ENCODE measurements at places on chromosomes 3 and 15.

DNA sequence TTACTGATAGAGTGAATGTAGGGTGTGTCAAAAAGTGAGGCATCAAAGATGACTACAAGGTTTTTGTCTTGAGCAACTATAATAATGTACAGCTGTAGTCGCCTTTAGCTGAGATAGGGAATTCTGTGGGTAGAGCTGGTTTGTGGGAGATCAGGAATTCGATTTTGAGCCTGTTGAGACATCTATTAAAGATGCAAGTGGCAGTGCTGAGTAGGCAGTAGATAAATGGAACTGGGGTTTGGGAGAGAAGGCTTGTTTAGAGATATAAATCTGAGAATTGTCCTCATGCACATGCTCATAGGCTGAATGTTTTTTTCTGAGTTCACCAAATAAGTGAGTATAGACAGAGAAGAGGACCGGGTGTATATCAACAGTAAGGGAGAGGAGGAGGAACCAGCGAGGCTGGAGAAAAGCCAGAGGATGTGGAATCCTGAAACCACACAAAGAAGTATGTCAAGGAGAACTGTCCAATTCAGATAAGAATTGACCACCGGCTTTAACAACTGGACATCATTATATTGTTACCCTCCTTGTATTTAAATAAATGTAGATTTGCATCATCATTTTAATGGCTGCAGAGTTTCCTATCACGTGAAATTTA, 146.0 kb upstream of the TNIK start:
- no peak for DNase-seq

GRCh38 chr3:6542795-6543194, 318.1 kb upstream of the GRM7 start:
- DNase-seq: no peak

DNA sequence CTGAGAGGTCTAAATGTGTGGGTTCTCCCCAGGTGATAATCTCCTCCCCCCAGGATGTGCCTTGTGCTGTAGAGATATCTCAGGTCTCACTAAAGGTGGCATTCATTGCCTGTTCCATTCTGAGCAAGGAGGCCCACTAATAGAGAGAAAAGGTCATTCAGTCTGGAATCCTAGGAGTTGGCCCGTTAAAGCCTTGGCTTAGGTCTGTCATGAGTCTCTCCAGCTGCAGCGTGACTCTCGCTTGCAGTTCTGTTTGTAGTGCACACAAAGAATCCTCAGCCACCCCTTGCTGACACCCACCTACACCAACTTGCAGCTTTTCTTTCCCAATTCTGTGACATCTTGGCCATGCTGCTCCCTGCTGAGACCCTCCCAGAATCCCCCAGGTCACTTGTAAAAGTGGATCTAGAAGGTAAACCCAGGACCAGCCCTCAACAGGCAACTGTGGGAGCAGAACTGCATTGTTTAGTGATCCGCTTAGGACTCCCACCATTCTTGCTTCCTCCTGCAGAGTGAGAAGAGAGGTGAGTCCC, 17.7 kb downstream of the MAGEF1 start:
- no peak for DNase-seq

DNA sequence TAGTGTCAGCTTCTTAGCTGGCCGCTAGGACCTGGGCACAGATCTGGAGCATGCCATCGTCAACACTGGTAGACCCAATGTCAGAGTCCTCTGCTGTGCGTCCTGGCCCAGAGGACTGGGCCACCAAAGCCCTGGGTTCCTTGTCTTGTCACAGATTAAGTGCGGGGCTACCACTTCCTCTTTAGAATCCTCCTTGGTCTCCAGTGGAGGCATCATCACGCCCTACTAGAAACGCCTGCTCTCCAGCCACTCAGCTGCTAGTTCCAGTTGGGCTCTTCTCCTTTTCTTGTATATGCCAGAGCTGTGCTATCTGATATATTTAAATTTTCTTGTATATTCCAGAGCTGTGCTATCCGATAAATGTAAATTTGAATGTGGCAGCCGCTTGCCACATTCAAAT, 11.2 kb downstream of the PPCDC start:
- DNase-seq: no peak

DNA sequence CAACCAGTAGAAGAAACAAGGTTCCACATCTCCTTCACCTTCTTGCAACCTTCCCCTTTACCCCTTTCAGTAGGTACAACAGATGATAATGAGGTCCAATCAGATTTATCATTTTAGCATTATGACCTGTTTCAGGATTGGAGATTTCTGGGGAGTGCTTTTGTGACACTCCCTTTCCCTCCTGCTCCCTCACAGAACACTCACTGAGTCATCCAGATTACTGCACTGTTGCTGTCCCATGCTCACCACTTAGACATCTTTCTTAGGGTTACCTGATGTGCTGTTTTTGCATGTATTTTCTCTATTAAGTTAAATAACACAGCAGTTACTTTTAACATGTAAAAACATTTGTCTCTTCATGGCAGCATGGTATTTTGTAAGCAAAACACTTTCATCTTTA, 118.5 kb downstream of the MFSD1 start:
- DNase-seq: no peak

GRCh38 chr3:33681667-33682066, 36.4 kb downstream of the CLASP2 start:
- DNase-seq: no peak

DNA sequence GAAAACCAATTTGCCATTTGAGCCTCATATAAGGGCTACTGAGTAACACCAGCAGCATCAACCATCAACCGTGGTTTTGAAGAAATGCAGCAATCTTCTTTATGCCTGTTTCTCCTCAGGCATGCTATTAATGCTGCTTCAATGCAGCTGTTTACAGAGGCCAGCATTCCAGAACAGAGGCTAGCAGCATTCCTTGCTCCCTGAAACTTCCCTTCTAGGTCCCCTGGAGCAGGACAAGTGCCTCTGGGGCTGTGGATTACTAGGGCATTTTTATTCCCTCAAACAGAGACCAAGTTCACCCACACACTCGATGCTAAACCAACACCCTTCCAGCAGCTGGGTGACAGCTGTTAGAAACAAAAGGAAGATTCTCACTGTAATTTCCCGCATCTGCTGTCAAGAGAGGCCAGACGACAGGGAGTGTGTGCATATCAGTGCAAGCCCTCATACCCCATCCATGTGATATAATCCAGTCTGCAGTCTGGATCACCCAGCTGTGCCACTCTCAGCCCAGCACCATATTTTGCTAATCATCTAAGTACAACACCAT, 57.5 kb downstream of the HOMER2 start:
- DNase-seq: no peak

GRCh38 chr3:147816752-147817151, 407.6 kb downstream of the ZIC1 start:
- peak; percentile 1 for DNase-seq
